Natural killer cell treated with Interleukin-12 subunit alpha and Interleukin-12 subunit beta and Interleukin-15 and Interleukin-18, amount 100 ng/mL, for 72 hours (primary cell): ENCODE measurements at places on chromosomes 4 and X. TPM values are rescaled to one million over a fixed set of nuclear protein-coding genes. Genes with fewer than 3 reads are reported as not detected.

DNA sequence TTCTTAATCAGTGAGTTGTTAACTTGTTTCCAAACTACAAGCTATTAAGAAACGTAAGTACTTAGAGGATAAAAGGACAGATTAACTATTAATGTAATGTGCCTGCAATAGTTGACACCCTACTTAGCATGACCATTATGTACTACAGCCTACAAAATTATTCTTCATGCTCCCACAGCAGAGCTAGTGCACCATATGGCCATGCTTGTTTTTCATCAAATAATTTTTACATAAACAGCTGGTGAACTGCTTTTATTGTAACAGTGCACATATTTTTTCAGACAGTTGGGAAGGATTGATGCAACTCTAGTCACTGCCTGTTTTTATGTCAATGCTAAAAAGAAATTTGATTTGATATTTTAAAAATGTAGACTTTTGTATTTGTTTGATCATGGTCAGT lies 10.2 kb upstream of the MAGEB10 start:
- DNase-seq: no peak

- DNase-seq: no peak
Measured at GRCh38 chrX:150849486-150849885, 49.0 kb downstream of the CD99L2 start.

DNA sequence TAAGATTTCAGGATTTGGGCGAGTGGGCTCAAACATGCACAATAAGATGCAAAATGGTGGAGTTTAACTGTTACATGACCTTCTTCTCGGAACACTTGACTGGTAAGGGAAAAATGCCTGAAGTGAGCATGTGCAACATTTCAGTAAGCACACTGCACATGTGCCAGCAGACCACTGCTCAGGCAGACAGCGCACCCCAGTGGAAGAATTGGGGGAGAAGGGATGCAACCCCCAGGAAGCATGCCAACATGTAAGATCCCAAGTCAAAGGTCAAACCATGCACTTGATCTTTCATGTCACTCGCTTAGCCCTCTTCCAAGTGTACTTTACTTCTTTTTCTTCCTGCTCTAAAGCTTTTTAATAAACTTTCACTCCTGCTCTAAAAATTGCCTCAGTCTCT lies 256.3 kb downstream of the CENPC start:
- DNase-seq: no peak

Gene OPN1MW2
- total RNA-seq: not detected

DNA sequence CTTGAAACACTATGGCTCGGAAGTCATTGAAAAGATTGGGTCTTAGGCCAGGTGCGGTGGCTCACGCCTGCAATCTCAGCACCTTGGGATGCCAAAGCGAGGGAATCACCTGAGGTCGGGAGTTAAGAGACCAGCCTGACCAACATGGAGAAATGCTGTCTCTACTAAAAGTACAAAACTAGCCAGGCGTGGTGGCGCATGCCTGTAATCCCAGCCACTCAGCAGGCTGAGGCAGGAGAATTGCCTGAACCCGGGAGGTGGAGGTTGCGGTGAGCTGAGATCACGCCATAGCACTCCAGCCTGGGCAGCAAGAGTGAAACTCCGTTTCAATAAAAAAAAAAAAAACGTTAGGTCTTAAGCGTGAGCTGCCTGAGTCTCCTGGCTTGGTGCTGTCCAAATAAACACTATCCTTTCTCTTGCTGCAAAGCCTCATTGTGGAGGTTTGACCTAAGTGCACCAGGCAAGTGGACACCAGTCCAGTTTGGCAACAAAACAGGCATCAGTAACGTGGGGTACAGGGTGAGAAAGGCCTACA lies 185.9 kb downstream of the DHRSX start:
- no peak for DNase-seq

Gene FAM9C
- not detected for total RNA-seq

GRCh38 chr4:94486372-94486801 lies 34.6 kb downstream of the PDLIM5 start:
- no peak for DNase-seq

GRCh38 chr4:168138143-168138542 lies 45.8 kb downstream of the ANXA10 start:
- no peak for DNase-seq

GRCh38 chrX:65647801-65648200 lies 19.7 kb upstream of the MSN start:
- no peak for DNase-seq

- no peak for DNase-seq
Measured at GRCh38 chr4:150720973-150721518, 139.1 kb downstream of the MAB21L2 start.

GRCh38 chr4:42658261-42658660 lies 1.4 kb upstream of the ATP8A1 start:
- DNase-seq: no peak

DNA sequence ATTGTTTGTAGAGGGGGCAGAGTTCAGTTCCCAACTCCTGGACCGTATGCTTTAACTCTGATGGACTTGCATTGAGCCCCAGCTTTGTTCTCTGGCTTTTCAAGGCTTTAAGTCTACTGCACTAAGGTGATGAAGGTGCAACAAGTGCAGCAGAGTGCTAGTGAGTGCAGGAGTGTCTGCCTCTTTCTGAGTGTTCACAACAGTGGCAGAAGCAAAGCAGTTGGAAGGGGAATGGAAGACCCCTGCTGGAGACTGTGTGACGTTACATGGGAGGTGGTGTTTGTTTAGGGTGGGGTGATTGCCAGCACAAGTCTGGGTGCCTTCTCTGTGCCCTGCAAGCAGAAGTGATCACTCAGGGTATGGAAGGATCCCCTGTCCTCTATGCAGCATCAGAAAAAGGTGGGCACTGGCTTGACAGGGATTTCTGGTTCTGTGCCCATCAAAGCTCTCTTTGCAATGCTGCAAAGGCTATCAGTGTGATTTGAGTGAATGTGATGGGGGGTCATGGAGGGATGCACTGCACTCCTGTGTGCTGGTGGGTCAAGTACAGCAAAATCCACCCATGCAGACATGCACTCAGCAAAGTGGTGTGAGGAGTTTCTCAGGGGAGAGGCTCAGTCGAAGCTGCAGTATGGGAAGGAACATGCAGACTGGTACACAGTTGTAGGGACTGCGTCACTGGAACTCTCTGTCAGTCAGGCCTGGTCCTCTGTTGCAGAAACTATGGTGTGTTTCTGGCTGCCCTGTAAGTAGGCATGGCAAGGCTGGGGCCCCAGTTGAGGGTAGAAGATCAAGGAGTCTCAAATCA lies 70.9 kb upstream of the UGT2B7 start:
- DNase-seq: no peak

GRCh38 chr4:10104211-10104990 lies 12.2 kb downstream of the WDR1 start:
- no peak for DNase-seq

DNA sequence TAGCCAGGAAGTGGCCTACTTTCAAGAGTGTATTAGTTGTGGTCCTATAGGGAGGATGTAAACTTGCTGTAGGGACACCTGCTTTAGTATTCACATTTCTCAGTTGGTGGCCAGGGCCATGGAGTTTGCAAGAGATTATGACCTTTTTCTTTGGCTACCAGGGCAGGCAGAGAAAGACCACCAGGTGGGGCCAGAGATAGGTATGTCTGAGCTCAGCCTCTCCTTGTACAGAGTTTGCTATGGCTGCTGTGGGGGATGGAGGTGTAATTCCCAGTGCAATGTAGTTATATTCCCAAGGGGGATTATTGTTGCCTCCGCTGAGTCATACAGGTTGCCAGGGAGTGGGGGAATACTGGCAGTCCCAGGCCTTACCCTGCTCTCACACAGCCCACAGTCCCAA lies 26.3 kb upstream of the DACH2 start:
- DNase-seq: no peak

DNA sequence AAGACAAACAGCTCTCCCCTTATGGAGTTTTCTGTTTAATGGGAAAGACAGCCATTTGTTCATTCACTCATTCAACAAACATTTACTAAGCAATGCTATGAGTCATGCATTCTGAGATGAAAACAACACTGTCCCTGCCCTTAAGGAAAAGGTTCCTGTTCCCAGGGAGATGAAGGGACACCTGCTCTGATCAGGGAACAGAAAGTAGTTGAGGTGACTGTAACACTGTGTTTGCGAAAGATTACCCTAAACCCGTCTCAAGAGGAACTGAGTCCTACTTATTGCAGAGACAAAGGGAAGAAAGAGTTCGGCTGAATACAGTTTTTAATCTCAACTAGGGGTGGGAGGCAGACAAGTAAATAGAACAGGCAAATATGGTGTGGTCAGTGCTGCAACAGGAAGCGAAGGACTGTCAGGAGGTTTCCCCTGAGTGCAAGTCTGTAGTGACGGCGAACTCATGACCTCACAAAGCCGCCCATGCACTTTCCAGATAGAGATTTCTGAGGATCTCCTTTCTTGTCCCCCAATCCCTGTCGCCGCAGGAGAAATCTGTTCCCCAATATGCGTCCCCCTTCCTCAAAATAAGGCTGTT lies 712 bp downstream of the STX18 start:
- DNase-seq: no peak
